Daoy (cell line): ENCODE measurements at places on chromosomes 2 and 18. TPM values are rescaled to one million over a fixed set of nuclear protein-coding genes. Genes with fewer than 3 reads are reported as not detected.

KIF5C gene
- total RNA-seq, result 3.2 and 5.1 TPM in 2 replicates

RAB11FIP5 gene
- 18.0 and 20.6 TPM in 2 replicates for total RNA-seq

HOXD4 gene
- 1.5 and 2.5 TPM in 2 replicates for total RNA-seq

REG3A gene
- total RNA-seq, result not detected in 2 replicates

- no peak for DNase-seq
These were observed 19.2 kb downstream of the FANCL start for GRCh38 chr2:58221909-58222308.

DNA sequence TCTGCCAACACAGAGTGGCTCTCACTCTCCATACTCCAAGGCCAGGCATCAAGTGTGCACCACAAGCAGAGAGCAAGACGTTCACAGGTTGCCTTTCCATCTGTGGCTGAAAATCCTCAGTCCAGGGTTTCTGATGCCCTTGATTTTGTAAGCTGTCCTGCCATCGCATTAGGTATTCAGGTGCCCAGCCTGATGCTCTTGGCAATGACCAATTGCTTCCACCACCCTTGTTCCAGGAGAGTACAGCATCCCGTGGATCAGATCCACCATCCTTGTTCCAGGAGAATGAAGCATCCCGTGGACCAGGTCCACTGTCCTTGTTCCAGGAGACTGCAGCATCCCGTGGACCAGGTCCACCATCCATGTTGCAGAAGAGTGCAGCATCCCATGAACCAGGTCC lies 133.4 kb upstream of the GPC1 start:
- no peak for DNase-seq

MFSD6 gene
- total RNA-seq, result 20.9 TPM in 2 replicates

DNA sequence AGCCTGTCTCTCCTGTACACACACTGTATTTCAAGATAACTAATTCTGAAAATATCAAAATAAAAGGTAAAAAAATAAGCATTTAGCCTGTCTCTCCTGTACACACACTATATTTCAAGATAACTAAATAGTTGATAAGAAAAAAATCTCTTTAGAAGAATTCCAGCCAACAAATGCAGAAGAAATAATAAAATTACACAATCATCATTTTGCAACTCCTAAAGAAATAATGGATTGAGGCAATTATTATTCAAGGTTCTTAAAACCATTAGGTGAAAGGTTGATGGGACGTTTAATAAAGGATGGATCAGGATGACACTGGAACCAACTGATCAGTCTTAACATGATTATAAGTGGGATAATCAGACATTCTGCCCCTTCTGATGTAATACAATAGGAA lies 148.0 kb upstream of the FN1 start:
- DNase-seq, result no peak

DNA sequence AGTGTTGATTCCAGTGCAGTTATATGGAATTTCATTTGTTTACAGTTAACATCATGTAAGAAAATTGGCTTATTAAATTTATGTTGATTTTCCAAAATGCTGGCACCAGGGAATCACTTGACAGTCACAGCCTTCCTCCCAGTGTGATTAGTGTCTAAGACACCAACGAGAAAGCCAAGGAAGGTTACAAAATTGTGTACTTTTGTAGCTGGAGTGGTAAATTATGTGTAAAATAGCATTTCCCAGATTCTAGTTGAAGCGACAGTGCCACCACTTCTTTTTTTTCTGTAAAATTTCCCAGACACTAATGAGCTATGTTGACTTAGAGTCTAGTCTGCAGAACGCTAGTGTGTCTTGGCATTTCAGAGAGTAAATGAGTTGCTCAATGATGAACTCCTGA lies 101.3 kb downstream of the NCK2 start:
- no peak for DNase-seq

WDCP gene
- total RNA-seq, result 14.6 and 18.0 TPM in 2 replicates

CPS1 gene
- total RNA-seq, result 11.4 and 11.7 TPM in 2 replicates

PCGF1 gene
- 22.8 and 42.1 TPM in 2 replicates for total RNA-seq

HOXD3 gene
- 5.0 and 10.9 TPM in 2 replicates for total RNA-seq

DNA sequence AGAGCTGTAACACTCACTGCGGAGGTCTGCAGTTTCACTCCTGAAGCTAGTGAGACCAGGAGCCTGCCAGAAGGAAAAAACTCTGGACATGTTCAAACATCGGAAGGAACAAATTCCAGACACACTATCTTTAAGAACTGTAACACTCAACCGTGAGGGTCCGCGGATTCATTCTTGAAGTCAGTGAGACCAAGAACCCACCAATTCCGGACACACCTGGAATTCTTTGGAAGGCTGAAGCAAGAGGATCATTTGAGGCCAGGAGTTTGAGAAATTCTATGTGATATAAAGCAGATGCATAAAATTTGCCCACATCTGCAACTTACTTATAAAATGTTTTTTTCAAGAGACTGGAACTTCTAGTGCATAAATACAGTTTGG lies 43.5 kb upstream of the ITSN2 start:
- DNase-seq, result no peak
